Activated CD4-positive, alpha-beta T cell treated with anti-CD3 and anti-CD28 coated beads, Interleukin-2, amount 50 U/mL, for 24 hours (primary cell): ENCODE measurements at places on chromosomes 3 and 15.

GRCh38 chr3:3068358-3068881 is 41.8 kb downstream of the IL5RA start:
- DNase-seq: no peak

DNA sequence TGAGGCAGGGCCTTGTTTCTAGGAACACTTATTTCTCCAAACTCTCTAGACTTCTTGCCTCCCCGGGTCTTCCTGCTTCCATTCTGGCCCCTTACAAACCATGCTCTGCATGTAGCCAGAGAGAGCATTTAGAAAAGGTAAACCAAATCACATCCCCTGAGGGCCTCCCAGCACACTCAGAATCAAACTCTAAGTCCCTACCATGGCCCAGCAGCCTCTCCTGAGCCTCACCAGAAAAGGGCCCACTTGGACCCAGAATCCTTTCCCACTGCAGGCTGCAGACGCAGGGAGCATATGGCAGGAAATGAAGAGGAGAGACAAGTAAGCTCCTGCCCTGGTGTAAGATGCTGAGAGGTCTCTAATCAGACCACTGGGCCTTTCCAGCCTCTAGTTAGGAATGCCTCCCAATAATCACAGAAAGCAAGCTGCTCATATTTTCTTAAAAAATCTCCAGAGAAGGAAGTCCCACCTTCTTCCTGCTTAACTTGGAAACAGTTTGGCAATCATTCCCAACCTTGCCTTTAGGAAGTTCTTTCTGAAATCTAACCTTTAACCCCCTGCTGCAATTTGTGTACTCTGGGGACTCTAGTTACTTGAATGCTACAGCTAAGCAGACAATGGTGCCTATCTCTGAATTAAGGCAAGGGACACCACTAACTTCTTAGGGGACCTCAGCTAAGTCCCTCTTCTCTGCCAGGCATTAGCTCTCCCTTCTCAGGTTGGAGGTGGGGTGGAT is 4.2 kb downstream of the AMOTL2 start:
- no peak for DNase-seq

DNA sequence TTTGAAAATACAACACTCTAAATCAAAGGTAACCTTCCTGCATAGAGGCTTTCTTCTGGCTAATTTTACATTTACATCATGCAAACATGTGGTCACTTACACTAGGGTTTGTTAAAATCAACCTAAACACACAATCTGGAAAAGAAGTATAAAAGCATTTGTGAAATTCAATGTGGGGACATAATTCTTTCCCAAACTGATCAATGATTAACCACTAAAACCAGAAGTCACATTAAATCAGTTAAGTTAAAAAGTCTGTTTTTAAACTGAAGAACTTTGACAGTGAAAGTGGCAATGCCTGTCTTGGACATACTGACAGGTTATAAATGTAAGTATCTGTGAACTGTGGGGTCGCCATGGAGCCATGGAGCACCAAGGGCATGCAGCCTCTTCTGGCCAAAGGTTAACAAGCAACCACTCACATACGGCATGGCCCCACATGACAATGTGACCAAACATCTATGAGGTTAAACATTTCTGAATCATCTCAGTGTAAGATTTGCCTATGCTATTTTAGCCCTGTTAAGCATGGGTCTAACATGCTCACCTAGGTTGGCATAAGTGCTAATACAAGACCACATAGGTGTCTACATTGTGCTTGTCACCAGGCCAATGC is 278.2 kb downstream of the CTNNB1 start:
- no peak for DNase-seq

- no peak for DNase-seq
These were observed 93.7 kb downstream of the MESD start for GRCh38 chr15:80895965-80896364.
